ENCODE measurements at places on chromosomes 12 and 14.

GRCh38 chr12:123363390-123363739 is 1.3 kb downstream of the SBNO1 start:
- DNase-seq = no peak

- DNase-seq = no peak
These were observed 103.6 kb upstream of the ATF7IP start for GRCh38 chr12:14261861-14262260.

DNA sequence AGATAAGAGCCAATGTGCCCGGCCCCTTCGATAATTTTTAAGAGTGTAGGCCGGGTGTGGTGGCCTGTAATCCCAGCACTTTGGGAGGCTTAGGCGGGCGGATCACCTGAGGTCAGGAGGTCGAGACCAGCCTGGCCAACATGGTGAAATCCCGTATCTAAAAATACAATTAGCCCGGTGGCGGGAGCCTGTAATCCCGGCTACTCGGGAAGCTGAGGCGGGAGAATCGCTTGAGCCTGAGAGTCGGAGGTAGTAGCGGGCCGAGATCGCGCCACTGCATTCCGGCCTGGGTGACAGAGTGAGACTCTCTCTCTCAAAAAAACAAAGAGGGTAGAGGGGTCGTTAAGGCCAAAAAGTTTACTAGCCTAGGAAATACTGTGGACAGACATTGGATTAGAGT is 2.6 kb downstream of the KRAS start:
- no peak for DNase-seq

DNA sequence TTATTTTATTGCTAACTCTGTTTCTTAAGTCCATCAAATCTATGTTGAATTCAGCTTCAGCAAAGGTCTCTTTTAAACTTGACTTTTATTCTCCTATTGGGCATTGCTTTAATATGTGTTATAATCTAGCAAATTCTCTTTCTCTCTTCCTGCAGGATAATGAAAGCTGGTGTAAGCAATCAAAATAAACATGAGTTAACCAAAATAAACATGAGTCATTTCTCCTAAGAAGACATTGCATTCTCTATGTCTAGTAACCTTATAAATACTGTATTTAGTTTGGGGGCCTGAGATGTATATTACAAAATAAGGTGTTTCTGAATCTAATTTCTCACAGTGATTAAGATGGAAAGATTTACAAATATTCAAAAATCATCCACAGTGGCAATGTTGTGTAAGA is 739.1 kb upstream of the ATXN7L3B start:
- no peak for DNase-seq

DNA sequence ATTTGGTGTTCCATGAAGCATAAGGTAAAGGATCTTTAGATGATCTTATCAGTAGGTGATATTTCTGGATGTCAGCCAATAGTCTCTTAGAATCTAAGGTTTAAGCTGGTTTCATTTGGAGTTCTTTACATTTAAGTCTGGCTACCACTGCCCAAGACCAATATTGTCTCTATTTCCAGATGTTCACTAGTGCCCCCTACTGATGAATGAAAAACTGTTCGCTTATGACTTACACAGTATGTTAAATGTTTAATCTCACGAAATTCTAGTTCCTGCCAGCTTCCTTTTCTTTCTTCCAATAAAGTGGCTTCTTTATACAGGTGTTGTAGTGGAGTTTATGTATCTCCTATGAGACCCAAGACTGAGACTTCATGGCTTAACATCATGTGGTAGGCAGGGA is 31.8 kb upstream of the MIS18BP1 start:
- DNase-seq = no peak

- DNase-seq = no peak
These were observed 15.7 kb downstream of the CHPT1 start for GRCh38 chr12:101713059-101713682.

GRCh38 chr14:105473033-105473676 is 1.5 kb upstream of the CRIP2 start:
- DNase-seq = no peak

- DNase-seq = peak; percentile 81
These were observed at the start of gene CCDC88C for GRCh38 chr14:91417120-91417982. Gene CCDC88C (minus strand): TSS chr14:91417820. CDS start chr14:91417690, 130 bp downstream.

DNA sequence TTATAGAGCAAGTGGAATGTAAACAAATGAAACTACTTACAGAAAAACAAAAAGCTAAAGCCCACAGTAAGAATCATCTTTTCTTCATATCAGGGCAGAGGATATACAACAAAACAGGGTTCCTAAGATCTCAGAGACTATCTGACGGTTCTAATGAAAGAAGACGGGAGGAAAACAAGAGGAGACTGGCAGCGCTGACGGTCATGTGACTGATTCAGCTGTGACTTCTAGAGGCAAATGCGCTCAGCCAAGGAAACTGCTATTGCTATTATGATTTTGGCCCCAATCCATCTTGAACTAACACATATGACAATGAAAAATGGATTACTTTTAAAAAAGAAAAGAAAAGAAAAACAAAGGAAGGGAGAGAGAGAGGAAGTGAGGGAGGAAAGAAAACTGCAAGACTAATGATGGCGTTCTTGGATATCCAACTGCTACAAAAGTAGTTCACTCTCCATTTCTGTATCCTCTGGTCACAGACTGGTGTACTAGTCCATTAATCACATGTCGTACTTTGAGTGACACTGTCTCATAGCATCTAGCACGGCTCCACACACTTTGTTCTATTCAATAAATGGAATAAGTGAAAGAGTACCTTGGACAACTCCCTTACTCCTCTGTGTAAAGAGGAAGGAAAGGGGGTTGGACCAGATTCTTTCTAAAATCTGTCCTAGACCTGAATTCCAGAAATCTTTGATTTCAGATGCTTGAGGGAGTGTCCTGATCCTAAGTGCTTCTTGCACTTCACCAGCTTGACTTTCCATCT is 119.3 kb downstream of the DAD1 start:
- no peak for DNase-seq

GRCh38 chr12:126384026-126384564 is 1318.9 kb downstream of the AACS start:
- DNase-seq = peak; percentile 54

GRCh38 chr14:50821510-50822464 is 9.2 kb downstream of the NIN start:
- no peak for DNase-seq

DNA sequence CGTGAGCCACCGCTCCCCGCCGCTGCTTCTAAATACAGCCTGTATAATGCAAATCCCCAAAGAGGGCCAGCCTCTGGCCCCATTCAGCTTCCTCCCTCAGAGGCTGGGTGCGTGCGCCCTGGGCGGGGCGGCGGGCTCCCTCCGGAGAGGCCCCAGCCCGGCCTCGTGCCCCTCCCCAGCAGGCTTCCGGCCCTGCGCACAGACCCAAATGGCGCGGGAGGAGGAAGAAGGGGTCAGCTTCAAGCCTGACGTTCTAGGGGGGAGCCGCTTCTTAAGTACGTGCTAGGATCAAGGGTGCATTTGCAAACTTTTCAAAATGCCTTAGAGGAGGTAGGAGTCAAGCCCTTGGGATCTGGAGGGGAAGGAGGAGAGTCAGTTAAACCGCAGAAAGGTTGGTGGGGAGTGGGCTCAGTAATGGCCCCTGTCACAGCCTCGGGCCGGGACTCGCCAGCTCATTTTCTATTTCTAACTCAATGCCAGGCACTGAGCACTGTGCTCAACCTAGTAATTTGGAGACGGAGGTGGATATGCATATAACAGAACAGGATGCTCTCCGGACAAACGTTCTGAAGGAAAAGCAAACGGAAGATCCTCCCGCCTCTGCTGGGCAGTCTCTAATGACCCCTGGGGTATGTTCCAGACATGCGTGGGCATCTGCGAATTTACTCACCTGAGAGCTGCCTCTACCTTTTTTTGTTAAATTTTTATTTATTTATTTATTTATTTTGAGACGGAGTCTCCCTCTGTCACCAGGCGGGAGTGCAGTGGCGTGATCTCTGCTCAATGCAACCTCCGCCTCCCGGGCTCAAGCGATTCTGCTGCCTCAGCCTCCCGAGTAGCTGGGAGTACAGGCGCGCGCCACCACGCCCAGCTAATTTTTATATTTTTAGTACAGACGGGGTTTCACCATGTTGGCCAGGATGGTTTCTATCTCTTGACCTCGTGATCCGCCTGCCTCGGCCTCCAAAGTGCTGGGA is 32.3 kb downstream of the NINJ2 start:
- DNase-seq = no peak

- DNase-seq = no peak
These were observed 453.6 kb downstream of the NELL2 start for GRCh38 chr12:44422559-44422958.

DNA sequence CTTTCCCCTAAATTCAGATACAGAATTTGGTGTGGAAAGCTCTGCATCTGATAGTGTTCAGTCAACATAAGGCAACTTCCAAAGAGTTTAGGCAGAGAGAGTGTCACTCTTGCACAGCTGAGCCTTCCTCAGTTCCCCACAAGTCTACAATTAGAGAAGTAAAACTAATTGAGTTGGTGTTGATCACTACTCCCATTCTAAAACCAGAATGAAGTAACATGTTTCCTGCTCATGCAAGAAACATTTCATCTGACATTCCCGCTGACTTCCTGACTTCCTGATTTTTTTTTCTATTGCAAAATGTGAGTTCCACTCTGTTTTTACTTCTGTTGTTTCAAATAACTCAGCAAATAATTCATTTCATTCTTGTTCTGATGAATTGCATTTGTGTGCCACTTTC is 271.0 kb downstream of the ALG10B start:
- no peak for DNase-seq

DNA sequence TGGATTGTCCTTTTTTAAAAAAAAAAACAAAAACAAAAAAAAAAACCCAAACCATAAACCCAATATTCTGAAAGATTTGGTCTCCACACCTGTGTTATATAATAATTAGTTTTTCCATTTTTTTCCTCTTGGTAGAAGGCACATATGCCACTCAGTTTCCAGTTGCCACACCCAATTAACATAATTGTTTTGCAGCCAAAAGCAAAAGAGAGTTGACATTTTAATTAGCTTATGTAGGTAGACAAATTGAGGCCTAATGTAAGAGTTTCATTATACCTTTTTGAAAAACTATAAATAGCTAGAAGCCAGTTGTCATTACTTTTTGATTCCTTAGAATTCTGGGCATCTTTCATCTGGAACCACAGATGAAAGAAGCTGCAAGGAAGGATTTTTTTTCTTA is 21.0 kb downstream of the PTPN11 start:
- DNase-seq = no peak

DNA sequence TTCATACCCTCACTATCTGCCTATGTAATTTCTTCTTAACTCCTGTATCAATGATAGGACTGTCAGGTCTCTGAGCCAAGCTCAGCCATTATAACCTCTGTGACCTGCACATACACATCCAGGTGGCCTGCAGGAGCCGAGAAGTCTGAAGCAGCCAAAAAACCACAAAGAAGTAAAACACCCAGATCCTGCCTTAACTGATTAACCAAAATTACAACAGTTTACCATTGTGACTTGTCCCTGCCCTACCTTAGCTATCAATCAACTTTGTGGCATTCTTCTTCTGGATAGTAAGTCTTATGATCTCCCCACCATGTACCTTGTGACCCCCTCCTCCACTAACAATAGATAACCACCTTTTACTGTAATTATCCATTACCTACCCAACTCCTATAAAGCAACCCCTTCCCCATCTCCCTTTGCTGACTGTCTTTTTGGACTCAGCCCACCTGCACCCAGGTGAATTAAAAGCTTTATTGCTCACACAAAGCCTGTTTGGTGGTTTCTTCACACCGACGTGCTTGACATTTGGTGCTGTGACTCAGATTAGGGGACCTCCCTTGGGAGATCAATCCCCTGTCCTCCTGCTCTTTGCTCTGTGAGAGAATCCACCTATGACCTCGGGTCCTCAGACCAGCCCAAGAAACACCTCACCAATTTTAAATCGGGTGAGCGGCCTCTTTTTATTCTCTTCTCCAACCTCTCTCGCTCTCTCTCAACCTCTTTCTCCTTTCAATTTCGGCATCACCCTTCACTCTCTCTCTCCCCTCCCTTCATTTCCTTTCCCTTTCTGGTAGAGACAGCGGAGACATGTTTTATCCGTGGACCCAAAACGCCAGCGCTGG is 11.5 kb upstream of the LGMN start:
- DNase-seq = no peak

GRCh38 chr14:59086241-59086882 is 102.1 kb upstream of the DAAM1 start:
- DNase-seq = peak; percentile 79

DNA sequence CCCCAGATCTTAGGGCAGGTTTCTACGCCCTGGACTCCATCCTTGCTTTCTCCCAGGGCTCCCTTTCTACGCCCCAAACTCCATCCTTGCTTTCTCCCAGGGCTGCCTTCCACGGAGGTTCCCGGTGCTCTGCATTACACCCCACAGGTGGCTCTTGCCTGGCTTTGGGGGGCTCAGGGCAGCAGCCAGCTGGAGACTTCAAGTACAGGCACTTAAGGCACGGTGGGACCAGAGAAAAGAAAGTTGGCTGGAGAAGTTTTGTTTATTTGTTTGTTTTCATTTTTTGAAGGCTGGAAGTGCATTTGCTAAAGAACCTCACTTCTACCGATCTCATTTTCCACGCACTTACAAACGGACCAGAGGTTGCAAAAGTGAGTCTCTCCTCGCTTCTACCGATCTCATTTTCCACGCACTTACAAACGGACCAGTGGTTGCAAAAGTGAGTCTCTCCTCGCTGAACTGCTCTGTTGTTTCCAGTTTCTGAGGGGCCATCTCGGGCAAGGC is 103.8 kb upstream of the MED13L start:
- no peak for DNase-seq

DNA sequence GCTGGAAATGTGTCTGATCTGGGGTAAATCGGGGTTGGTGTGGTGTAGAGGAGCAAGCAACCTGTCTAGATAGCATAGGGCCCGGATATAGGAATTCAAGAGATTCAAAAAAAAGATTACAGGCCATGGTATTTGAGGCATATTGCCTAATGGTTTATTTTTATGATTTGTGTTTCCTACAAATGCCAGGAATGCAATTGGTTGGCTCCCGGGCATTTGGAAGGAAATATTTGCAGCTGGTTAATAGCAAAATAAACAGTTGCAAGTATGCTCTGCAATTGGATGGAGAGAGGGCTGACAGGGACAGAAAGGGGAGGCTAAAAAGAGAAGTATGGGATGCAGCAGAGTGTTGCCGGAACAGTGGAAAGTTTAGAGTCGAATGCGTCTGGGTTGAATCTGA is 315.6 kb upstream of the ATP2B1 start:
- no peak for DNase-seq

DNA sequence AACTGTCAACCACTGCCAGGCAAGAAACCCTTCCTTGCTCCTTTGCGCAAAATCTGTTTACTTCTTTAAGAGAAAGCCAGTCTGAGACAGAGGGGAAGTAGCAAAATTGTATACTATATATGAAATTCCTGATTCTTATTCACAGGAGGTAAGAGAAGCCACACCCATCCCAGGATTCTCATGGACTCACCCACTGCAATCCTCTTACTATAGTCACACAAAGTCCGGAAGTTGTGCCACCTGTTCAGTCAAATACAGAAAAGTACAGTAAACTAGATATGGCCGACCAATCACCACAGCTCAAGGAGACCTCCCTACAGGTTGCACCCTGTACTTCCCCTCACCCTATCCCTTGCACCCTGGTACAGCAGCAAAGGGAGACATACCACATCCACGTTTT is 2.9 kb downstream of the PRMT5 start:
- DNase-seq = no peak

GRCh38 chr14:93068711-93069110 is 47.0 kb downstream of the ITPK1 start:
- no peak for DNase-seq
